ENCODE measurements at places on chromosomes 4 and X.
A peak's percentile ranks its signal among the peaks of the same experiment; 100 is the strongest.

DNA sequence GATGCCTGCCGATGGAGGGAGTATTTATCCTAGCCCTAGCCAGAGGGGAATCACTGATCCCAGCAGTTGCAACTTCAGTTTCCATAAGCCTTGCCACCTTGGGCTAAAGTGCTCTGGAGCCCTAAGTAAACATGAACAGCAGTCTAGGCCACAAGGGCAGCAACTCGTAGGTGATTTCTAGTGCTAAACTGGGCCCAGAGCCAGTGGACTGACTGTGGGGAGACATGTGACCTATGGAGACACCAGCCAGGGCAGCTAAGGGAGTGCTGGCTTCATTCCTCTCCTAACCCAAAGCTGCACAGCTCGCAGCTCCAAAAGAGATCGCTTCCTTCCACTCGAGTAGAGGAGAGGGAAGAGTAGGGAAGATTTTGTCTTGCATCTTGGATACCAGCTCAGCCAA, 120.8 kb upstream of the MAGEA10 start:
- DNase-seq = no peak

- no peak for DNase-seq
Measured at GRCh38 chr4:123889507-123889906, 492.9 kb downstream of the SPRY1 start.

DNA sequence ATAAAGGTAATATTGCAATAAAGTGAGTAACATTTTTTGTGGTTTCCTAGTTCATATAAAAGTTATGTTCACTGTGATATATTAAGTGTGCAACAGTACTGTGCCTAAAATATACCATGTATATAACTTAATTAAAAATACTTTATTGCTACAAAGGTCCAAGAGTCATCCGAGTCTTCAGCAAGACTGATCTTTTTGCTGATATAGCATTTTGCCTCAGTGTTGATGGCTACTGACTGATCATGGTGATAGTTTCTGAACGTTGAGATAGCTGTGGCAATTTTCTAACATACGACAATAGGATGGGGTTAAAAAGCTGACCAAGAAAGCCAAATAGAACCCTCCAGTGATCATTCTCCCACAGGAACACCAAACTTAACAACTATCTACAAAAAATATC, 1302.7 kb downstream of the TECRL start:
- DNase-seq = no peak

- DNase-seq = no peak
Measured at GRCh38 chrX:18833071-18833731, 125.8 kb downstream of the PPEF1 start.

GRCh38 chrX:13468096-13468495, 101.3 kb upstream of the EGFL6 start:
- DNase-seq = no peak

DNA sequence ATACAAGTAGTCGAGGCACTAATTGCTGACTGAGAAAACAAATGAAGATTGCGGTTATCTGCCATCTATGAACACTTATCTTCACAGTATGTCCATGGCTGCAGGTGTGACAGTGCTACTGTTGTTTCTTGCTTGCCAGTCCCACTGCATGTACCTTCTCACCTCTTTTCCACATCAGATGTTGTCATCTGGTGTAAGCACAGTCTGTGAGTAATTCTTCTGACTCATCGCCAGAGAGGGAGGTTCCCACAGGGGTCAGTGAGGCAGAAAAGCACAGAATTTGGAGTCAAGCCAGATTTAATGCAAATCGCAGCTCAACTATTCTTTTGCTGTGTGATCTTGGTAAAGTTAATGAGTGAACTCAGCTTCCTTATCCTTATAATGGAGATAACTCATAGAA, 144.4 kb downstream of the GLRA2 start:
- DNase-seq = peak; percentile 84

DNA sequence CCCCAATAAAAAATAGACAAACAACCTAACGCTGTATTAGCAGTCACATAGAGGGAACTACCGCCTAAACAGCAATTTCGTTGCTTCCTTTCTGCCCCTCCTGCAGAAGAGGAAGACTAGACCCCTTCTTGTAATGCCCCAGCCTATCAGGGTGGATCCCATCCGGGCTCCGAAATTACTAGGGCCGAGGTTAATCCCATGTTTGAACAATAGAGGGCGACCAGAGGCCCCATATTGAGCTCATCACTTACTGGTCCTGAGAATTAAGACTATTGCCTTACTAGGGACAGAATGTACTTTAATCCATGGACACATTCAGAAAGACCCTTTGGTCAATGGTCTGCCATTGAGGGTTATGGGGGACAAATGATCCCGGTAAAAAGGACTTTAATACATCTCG, 11.8 kb upstream of the ZNF630 start:
- peak; percentile 41 for DNase-seq

- no peak for DNase-seq
Measured at GRCh38 chr4:36322921-36323354, 41.5 kb downstream of the DTHD1 start.

GRCh38 chr4:173478201-173478912, 51.7 kb downstream of the HAND2 start:
- DNase-seq = peak; percentile 76

GRCh38 chr4:911871-912490, 20.1 kb downstream of the GAK start:
- DNase-seq = no peak

DNA sequence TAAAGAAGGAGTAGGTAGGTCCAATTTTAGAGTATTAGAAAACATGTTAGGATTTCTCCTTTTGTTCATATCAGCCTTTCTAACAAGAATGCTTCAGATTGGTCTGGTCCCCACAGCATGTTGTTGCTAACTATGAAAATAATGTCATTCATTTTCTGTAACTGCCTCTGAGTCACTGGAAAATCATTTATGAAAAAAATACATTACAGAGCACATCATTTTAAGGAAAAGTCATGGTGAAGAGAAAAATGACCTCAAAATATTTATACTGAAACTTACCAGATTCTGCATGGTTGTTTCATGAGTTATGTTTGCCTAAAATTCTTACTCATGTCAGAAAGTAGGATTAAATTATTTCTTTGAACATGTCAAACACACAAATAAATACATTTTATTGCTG, 35.2 kb downstream of the DTHD1 start:
- peak; percentile 78 for DNase-seq

DNA sequence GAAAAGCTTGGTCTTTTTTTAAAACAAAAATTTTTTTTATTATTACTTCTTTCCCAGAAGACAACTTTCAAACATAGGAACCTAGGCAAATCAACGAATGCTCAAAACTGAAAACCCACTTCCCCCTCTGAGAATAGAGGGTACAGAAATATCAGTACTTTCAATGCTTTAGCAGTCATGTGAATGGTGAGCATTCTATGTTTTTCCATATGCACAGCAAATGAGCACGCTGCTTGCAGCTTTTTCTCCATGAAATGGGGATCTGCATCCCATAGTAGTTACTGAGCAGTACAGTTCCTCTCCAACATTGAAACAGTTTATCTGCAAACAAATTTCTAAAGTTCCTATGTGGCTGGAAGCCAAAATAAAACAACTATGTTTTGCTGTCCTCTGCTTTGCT, 108.4 kb upstream of the BMP2K start:
- DNase-seq = no peak

DNA sequence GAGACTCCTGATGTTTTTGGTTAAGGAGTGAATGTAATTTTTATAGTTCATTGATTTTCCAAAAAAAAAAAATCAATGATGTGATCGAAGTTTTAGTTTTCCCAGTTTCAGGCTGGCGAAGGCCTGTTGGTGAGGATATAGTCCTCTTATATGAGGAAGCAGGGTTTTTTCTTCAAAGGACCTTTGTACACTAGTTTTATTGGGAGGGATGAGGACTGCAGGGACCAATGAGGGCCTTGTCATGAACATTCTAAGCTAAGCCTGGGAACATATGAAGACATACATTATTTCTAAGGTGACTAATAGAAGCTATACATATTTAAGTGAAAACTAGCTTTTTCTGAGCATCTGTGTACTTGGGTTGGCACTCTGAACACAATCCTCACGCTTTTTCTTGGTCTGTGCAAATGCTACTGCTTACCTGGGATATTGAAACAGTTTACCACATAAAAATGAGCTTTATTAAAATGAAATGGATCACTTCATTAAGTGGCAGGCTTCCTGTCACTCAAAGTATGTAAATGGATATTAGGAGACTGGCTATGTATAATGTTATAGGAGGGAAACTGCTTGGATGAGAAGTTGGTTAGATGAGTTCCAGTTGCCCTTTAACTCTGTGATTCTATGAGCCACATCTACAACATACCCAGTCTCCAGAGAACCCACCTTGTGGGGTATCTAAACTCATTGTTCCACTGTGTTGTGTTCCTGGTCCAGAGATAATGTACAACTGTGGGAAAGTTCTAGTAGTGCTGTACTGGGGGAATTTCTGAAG, 43.5 kb downstream of the SLC4A4 start:
- no peak for DNase-seq

- no peak for DNase-seq
Measured at GRCh38 chr4:173415092-173415491, 16.2 kb upstream of the SCRG1 start.

DNA sequence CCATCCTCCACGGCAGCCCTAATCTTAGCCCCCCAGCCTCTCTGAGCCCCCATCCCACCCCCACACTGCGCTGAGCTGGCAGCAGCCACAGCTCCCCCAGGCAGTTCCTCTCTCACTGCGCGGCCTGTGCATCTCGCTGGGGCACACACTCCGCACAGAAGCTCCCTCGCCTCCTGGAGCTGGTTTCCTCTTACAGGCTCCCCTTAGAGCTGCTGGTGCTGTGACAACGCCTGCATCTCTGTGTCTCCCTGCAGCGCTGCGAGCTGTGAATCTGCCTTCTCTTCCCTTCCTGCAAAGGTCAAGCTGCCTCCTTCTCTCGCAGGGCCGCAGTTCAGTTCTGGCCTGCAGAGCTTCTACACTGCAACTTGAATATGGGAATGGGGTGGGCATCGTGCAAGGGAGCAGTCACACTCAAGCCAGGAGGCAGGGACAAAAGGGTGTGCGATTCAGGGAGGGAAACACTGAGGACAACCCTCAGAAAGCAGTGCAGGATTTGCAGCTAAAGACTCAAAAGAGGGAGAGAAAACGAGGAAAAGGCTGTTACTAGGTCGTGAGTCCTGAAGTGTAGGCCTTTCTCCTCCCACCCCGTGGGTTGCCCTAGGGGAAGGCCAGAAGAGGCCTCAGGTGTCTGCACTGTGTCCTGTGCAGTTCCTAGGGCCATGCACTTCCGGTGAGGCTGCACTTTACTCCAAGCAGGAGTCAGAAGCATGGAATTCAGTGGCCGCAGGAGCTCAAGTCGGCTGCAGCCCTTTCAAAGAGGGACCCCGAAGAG, 87.0 kb downstream of the BCOR start:
- peak; percentile 26 for DNase-seq

GRCh38 chrX:9133426-9133825, 99.5 kb upstream of the FAM9B start:
- peak; percentile 74 for DNase-seq

DNA sequence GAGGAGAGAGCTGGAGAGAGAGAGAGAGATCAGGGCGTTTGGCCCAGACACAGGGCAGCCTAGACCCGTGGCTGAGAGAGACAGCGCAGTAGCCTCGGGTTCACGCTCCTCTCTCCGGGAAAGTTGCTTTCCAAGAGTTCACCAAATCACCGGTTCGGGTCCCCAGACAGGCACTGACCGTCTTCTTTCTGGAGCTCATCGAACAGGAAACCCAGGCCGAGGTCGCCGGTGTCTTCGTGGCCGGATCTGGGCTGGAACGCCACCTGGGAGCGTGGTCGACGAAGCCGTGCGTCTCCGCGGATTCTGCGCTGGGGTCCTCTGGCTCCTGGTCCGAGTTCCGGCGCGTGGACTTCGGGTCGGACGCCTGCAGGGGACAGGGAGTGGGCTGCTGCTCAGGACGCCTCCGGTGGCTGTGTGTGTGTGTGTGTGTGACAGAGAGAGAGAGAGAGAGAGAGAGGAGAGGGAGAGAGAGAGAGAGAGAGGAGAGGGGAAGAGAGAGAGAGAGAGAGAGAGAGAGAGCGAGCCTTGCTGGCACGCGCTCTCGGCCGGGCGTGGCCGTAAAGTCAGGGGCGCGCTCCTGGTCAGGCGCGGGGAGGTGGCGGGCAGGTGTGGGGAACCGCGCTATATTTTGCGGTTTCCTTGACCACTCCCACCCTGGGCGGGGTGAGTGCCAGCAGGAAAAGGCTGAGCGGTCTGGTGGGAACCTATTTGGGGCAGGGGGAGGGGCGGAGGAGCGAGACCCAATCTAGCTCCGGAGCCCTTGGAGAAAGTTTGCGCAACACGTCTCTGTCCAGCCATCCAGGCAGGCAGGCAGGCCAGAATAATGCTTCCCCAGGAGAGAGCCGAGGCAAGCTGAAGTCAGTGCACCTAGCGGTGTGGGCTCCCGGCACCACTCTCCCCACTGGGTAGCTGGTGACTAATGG, 62.1 kb downstream of the RHOXF2B start:
- DNase-seq = no peak

- DNase-seq = no peak
Measured at GRCh38 chr4:41322617-41323016, 65.9 kb downstream of the UCHL1 start.

- DNase-seq = peak; percentile 38
Measured at GRCh38 chrX:38664285-38664684, 102.9 kb downstream of the TSPAN7 start.

DNA sequence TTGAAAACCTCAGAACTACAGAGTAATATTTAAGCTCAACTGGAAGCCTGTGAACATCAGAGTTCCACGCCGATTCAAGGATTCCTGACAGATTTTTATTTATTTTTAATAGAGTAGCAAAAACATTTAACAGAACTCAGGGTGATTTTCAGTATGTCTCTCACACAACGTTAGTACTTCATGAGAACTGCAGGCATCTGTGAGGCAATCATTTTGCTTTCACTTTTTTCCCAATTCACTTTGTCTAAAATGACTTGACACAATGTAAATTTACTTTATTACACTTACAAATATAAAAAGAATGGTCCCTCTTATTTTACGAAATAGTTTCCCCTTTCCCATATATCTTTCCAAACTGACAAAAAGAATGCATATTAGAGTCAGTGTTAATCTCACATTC, 869.5 kb upstream of the EPHA5 start:
- no peak for DNase-seq

- peak; percentile 23 for DNase-seq
Measured at GRCh38 chr4:3234171-3235029, 14.6 kb upstream of the MSANTD1 start.

DNA sequence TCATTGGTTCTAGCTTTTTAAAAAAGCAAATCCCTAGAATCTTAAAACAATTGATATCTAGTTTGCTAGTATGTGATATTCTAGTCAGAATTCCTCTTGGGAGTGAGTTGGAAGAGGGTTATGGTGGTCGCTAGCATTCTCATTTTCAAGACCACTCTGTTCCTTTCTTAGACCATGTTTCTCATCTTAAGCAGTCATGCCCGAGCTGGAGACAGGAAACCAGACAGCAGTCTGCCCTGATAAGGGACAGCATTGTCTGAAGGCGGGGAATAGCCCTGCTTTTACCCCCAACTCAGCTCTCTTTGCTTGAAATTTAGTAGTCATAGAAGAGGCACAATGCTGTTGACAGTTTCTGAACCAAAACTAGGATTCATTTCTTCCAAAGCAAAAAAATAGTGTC, 5.2 kb downstream of the KLF3 start:
- no peak for DNase-seq

DNA sequence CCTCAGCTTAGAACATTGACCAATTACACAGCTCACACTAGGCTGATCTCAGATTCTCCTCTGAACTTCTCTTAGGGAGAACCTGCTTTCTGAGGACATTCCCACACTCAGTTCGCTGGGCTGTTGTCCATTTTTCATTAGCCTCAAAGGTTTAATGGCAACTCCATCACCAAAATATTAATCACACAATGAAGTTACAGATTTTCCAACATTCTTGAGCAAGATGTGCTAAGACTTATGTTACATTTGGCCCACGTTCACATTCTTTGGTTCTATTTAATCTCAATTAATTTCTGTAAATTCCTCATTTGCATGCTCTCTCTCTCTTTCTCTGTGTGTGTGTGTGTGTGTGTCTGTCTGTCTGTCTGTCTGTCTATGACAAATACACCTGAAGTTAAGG, 82.3 kb upstream of the EDNRA start:
- peak; percentile 5 for DNase-seq
